IMR-90 (cell line): ENCODE measurements at places on chromosomes 13 and 19. TPM values are rescaled to one million over a fixed set of nuclear protein-coding genes. Genes with fewer than 3 reads are reported as not detected.

GRCh38 chr13:107767119-107767518 is 448.2 kb downstream of the LIG4 start:
- no peaks in the 10 kb centered on the region for H3K36me3 ChIP-seq
- H3K27ac ChIP-seq: peak overlapping the region; percentile 50; the same call in 1 of the 2 replicates
- no peak overlapping the region for H3K4me3 ChIP-seq
- DNase-seq: no peak
- H3K27me3 ChIP-seq: no peaks in the 10 kb centered on the region
- peaks cover 17% of the 10 kb centered on the region for H3K4me1 ChIP-seq

DNA sequence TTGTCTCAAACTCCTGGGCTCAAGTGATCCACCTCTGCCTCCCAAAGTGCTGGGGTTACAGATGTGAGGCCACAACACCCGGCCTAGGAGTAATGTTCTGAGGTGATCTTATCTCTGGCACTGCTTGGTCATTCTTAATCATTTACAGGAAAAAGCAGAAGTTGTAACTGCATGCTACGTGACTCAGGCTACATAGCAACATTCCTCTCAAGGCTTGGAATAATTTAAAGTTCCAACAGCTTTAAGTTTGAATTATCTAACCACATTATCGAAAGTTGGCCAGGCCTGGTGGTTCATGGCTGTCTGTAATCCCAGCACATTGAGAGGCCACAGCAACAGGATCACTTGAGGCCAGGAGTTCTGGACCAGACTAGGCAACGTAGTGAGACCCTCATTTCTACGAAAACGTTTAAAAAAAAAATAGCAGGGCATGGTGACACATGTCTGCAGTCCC is 3.9 kb upstream of the B9D2 start:
- DNase-seq: peak; percentile 96
- H3K27ac ChIP-seq: peak overlapping the region; percentile 96
- H3K27me3 ChIP-seq: no peaks in the 10 kb centered on the region
- no peaks in the 10 kb centered on the region for H3K36me3 ChIP-seq
- no peak overlapping the region for H3K4me3 ChIP-seq
- peaks cover 16% of the 10 kb centered on the region for H3K4me1 ChIP-seq

GRCh38 chr19:30227012-30227621 is 145.1 kb upstream of the ZNF536 start:
- DNase-seq: no peak
- no peaks in the 10 kb centered on the region for H3K36me3 ChIP-seq
- peak overlapping the region; percentile 51 for H3K4me3 ChIP-seq
- H3K27ac ChIP-seq: no peak overlapping the region
- peaks cover 62% of the 10 kb centered on the region for H3K27me3 ChIP-seq
- H3K4me1 ChIP-seq: peaks cover 4% of the 10 kb centered on the region; the same call in 1 of the 2 replicates

AP1M2 gene
- total RNA-seq: not detected in 2 replicates

CEBPA gene
- total RNA-seq: under 0.01 TPM in 1 of 2 replicates, not detected in the other
